ENCODE measurements at places on chromosomes 5 and 9.

GRCh38 chr9:1918622-1919021 lies 96.5 kb upstream of the SMARCA2 start:
- no peak for DNase-seq
- no peaks in the 10 kb centered on the region for H3K36me3 ChIP-seq
- H3K27ac ChIP-seq, result no peak overlapping the region
- H3K27me3 ChIP-seq, result peaks cover 5% of the 10 kb centered on the region

DNA sequence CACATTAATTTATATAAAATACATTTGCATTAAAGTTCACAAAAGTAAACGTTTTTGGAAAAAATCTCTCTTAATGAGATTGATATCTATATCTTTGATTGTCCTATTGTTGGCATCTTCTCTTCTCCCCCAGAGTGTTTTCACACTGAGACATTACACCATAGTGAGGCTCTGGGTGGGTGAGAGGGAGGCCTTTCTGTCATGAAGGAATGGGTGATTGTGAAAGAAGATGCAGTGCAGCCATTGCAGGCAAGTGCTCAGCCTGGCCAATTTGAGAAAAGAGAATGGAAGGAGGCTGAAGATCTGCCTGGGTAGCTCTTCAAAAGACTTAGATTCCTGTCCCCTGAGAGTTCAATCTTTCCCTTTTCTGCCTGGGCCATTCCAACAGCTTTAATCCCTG lies 140.8 kb downstream of the SLC12A2 start:
- no peaks in the 10 kb centered on the region for H3K36me3 ChIP-seq
- H3K27ac ChIP-seq, result no peak overlapping the region
- H3K27me3 ChIP-seq, result no peaks in the 10 kb centered on the region
- no peak for DNase-seq
- no peak overlapping the region for H3K4me3 ChIP-seq
- H3K4me1 ChIP-seq, result peaks cover 3% of the 10 kb centered on the region

DNA sequence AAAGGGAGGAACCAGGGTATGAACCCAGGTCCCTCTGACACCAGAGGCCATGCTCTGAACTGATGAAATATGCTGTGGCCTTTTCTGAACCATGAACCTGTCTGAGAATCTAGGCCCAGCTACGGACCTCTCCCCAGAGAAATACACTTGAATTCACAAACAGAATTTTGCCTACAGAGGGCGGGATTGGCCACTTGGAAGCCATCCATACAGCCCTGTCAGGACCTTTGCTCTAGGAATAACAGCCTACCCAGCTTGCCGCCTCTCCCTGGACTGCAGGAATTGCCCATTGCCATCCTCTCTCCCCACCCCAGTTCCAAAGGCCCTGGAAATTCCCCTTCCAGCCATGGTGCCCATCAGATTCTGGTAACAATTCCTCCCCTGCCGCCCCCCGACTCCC lies 26.6 kb downstream of the MORN5 start:
- H3K36me3 ChIP-seq, result no peaks in the 10 kb centered on the region
- H3K27me3 ChIP-seq, result peaks cover 2% of the 10 kb centered on the region
- H3K4me3 ChIP-seq, result no peak overlapping the region
- peaks cover under 1% of the 10 kb centered on the region for H3K4me1 ChIP-seq
- H3K27ac ChIP-seq, result no peak overlapping the region

DNA sequence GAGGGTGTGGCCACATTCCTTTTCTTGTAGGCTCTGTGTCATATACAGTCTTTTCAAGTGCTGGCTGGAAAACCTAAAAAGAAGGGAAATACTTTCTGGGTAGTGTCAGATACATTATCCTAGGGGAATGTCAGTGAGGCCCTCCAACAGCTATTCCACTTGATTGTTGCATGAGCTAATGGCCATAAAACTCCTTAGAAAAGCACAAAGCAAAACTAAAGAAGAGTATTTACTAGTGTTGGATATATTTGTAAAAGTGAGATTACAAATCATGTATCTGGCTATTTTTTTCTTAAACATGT lies 829 bp downstream of the ANXA1 start:
- peaks cover 22% of the 10 kb centered on the region for H3K36me3 ChIP-seq
- H3K27me3 ChIP-seq, result no peaks in the 10 kb centered on the region
- no peak for DNase-seq
- H3K27ac ChIP-seq, result peak overlapping the region; percentile 90

Data from activated CD4-positive, alpha-beta memory T cell treated with anti-CD3 and anti-CD28 coated beads, Interleukin-2, amount 10 ng/mL, durations not matched to agents 7 days and 5 days (primary cell).